ENCODE measurements at places on chromosomes 16 and 17.
A peak's percentile ranks its signal among the peaks of the same experiment; 100 is the strongest.

DNA sequence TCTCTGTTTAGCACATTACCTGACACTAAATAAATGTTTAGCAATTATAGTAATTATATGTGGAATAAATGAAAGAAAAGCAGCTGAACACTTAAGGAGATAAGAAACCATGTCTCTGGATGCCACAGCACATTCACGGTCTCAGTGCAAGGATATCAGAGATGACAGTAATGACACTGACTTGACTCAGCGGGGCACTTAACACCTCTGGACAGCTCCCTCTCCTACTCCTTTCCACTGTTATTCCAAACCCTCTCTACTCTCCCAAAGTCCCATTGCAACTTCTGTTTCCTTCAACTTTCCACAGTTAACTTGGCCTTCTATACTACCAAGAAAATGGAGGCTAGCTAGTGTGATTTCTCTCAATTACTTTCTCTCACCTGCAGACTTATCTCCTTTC, 93.0 kb upstream of the CORO6 start:
- no peaks in the 10 kb centered on the region for H3K36me3 ChIP-seq
- H3K27me3 ChIP-seq = no peaks in the 10 kb centered on the region
- no peak overlapping the region for H3K27ac ChIP-seq

DNA sequence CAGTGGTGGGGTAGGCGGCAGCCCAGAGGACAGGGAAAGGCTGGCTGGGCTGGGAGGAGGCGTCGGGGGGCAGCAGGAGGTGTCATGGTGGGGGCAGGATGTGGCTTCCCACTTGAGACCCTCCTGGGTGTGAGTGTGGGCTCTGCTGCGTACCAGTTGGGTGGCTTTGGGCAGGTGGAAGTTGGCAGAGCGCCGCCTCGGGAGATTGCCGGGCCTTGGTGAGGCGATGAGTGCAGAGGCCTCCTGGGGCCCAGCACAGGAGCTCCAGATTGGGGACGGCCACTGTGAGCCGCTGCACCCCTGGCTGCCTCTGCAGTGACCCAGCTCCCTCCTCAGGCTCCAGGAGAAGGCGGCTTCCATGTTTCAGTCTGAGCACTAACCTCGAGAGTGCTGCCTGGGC, 13.8 kb downstream of the GPT2 start:
- H3K36me3 ChIP-seq = peaks cover 5% of the 10 kb centered on the region
- H3K27me3 ChIP-seq = no peaks in the 10 kb centered on the region
- H3K4me1 ChIP-seq = no peaks in the 10 kb centered on the region
- H3K27ac ChIP-seq = no peak overlapping the region
- H3K4me3 ChIP-seq = no peak overlapping the region

- DNase-seq = no peak
- peaks cover 5% of the 10 kb centered on the region for H3K4me1 ChIP-seq
- H3K36me3 ChIP-seq = peaks cover 25% of the 10 kb centered on the region
- H3K27ac ChIP-seq = no peak overlapping the region
- H3K27me3 ChIP-seq = no peaks in the 10 kb centered on the region
- H3K4me3 ChIP-seq = no peak overlapping the region
Observed at GRCh38 chr16:50632927-50633800, 47.9 kb downstream of the SNX20 start.

DNA sequence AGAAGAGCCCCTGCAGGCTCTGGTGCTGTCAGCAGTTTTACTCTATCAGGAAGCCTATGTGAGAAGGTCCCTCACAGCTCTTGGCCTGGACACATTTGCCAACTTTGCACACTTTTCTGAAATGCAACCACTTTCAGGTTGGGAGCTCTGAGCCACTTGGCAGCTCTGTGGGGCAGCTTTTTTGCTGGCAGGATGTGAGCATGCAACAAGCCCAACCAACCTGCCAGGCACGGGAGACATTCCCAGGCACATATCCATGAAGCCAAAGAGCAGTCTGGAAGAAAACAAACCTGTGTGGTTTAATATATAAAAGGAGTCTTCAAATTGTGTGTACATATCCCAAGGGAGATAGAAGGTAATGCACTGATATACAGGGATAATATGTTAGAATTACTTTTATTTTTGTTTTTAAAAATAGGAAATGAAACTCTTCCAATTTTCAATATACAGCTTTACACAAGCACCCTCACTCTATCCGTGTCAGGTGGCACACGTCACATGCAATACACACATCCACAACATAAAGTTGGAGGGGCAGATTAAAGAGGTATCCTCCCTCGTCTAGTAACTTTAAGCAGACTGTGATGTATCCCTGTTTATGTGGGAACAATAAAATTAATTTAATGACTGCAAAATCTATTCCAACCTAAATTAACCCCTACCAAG, 57.4 kb upstream of the COX10 start:
- no peaks in the 10 kb centered on the region for H3K4me1 ChIP-seq
- no peak overlapping the region for H3K27ac ChIP-seq

- no peaks in the 10 kb centered on the region for H3K36me3 ChIP-seq
- H3K4me3 ChIP-seq = no peak overlapping the region
- H3K4me1 ChIP-seq = peaks cover 38% of the 10 kb centered on the region
- peak overlapping the region; percentile 86 for H3K27ac ChIP-seq
- H3K27me3 ChIP-seq = no peaks in the 10 kb centered on the region
Observed at GRCh38 chr16:56611281-56611833, 3.0 kb downstream of the MT2A start.

DNA sequence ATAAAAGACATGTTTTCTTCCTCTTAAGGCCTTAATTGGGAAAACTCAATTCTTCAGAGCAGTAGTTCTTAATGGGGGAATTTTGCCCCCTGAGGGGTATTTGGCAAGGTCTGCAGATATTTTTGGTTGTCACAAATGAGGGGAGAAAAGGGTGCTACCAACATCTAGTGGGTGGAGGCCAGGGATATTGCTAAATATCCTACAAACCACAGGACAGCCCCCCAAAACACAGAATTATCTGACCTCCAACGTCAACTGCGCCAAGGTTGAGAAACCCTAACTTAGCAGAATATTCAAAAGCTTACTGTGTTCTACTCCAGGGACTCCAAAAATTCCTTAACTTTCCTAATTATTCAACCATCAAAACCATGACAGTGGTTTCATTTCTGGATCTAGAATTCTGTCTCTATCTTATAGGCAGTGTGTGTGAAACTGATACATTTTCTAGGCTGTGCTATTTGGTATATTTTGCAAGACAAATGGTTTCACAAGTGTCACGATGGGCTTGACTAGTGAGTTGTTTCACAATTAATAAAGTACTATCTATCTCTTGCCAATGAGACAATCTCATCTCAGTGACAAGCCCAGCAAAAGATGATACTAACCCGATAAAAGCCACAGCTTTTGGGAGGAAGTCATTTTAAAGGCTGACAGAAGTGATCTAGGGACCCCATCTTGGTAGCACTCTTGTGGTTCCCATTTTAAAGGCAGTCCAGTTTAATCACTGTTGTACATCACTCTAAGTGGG, 14.7 kb downstream of the TXNDC11 start:
- DNase-seq = no peak
- H3K4me3 ChIP-seq = no peak overlapping the region
- H3K27me3 ChIP-seq = no peaks in the 10 kb centered on the region
- no peak overlapping the region for H3K27ac ChIP-seq
- H3K36me3 ChIP-seq = peaks cover 43% of the 10 kb centered on the region

DNA sequence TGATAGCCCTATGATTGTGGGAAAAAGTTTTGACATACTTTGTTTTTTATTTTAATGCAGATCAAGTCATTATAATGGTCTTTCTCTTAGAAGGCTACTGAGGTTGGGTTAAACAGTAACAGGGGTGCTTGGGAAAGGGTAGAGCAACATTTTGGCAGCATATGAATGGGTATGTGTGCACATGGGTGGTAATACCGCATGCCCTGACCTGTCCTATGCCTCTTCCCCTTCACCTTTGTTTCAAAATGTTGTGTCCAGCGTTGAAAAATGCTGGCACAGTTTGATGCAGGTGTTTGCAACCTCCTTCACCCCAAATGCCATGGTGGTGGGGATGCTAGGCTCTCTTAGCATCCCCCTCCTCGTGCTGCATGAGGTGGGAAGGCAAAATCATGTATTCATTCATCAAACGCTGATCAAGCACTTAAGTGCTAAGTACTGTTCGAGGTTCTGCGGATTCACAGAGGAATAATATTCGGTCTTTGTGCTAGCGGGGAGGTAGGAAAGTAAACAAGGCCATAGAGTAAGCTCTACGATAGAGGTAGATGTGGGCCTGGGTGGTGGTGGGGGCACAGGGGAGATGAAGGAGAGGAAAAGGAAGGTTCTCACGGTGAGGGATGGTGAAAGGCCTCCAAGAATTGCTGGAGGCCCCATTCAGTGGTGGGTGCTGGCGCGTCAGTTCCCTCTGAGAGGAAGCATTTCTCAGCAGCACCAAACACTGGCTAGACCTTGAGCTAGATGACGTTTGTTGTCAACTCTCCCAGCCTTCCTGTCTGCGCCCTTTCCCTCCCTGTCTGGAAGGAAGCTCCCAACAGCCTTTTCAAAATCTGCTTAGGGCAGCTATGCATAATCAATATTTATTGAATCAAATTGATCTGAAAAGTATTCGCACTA, 13.3 kb upstream of the MARCHF10 start:
- H3K27ac ChIP-seq = no peak overlapping the region
- no peaks in the 10 kb centered on the region for H3K27me3 ChIP-seq
- H3K36me3 ChIP-seq = no peaks in the 10 kb centered on the region
- peaks cover 16% of the 10 kb centered on the region for H3K4me1 ChIP-seq

GRCh38 chr17:60269417-60269816, 119.6 kb downstream of the CA4 start:
- DNase-seq = no peak
- H3K4me1 ChIP-seq = no peaks in the 10 kb centered on the region
- no peaks in the 10 kb centered on the region for H3K27me3 ChIP-seq
- H3K27ac ChIP-seq = no peak overlapping the region
- H3K4me3 ChIP-seq = no peak overlapping the region

- H3K4me1 ChIP-seq = no peaks in the 10 kb centered on the region
- H3K27ac ChIP-seq = peak overlapping the region; percentile 91
- no peaks in the 10 kb centered on the region for H3K36me3 ChIP-seq
- peak overlapping the region; percentile 85 for H3K4me3 ChIP-seq
- DNase-seq = no peak
Observed at GRCh38 chr17:42608305-42609181, 631 bp downstream of the RETREG3 start.

GRCh38 chr17:50200457-50201275, 765 bp downstream of the COL1A1 start:
- peaks cover 26% of the 10 kb centered on the region for H3K36me3 ChIP-seq
- H3K4me1 ChIP-seq = peaks cover 80% of the 10 kb centered on the region

DNA sequence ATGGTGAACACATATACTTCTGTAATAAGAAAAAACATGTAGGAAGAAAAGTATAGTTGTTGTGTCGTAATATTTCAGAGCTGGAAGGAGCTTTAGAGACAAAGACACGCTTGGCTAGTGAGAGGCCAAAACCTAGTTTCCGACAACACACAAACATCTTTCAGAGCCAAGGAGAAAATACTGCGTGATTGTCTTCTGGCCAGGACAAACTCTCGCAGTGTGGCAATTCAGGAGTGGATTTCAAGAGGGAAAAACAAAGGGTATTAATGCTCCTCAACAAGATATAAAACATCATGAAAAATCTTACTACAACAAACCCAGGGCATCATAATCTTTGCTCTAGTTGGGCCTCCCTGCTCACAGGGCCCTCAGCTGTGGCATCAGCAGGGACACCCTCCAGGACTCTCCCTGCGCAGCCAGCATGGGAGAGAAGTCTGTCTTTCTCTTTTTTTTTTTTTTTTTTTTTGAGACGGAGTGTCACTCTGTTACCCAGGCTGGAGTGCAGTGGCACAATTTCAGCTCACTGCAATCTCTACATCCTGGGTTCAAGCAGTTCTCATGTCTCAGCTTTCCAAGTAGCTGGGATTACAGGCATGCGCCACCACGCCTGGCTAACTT, 66.4 kb downstream of the CYB5B start:
- no peak overlapping the region for H3K4me3 ChIP-seq
- DNase-seq = peak; percentile 6
- no peaks in the 10 kb centered on the region for H3K36me3 ChIP-seq
- no peaks in the 10 kb centered on the region for H3K27me3 ChIP-seq
- H3K27ac ChIP-seq = no peak overlapping the region
- no peaks in the 10 kb centered on the region for H3K4me1 ChIP-seq

DNA sequence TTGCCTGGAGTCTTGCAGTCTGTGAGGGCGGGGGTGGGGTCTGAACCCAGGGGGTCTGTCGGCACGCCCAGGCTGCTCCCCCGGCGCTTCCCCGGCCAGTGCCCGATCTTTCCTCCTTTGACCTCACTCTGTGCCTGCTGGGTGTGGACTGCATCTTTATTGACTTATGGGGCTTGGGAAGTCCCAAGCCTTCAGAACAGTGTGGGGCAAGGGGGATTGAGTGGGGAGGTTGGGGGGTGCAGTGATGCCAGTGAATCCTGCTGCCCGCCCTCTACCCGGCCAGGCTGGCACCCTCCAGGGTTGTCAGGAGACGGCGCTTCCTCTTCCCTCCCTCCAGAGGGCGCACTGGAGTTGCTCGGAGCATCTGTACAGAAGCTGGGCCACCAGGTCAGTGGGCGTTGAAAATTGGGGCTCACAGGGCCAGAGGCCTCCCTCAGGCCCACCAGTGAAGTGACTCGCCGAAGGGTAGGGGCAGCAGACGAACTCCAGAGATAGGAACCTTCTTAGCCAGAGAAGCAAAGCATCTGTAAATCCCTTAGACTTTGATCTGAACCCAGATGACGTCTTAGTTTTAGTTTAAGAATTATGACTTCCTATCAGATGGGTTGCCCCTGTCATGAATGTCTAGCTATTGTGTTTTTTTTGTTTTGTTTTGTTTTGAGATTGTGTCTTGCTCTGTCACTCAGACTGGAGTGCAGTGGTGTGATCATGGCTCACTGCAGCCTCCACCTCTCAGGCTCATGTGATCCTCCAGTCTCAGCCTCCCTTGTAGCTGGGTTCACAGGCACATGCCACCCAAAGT, 184.8 kb upstream of the CIBAR2 start:
- H3K36me3 ChIP-seq = no peaks in the 10 kb centered on the region
- H3K4me3 ChIP-seq = no peak overlapping the region
- DNase-seq = no peak
- H3K27ac ChIP-seq = no peak overlapping the region
- H3K27me3 ChIP-seq = no peaks in the 10 kb centered on the region

DNA sequence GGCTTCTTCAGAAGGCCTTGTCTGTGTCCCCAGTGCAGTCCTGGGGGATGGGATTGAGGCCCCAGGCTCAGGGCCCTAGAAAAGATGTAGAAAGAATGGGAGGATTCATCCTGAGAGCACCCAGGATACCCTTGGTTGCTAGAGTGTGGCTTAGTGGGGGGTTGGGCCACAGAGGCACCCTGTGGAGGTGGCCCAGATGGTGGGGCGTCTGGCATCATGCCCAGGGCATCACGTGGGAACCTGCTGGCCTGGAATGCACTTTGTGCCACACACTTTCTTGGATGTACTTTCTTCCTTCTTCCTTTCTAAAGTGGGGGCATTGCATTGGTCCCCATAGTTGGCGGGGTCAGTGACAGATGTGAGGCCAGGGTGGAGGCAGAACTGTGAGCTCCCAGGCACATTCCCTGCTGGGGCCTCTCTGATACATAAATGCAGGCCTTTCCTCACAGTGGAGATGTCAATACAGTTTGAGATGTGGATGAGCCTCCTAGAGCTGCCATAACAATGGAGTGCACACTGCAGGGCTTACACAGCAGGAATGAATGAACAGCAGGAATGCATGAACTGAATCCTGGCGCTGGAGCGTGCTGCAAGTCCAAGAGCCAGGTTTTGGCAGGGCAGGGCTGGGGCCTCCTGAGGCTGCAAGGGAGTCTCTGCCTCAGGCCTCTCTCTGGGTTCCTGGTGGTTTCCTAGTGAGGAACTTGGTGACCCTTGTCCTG, 43.3 kb downstream of the MGAT5B start:
- no peak overlapping the region for H3K27ac ChIP-seq
- H3K4me3 ChIP-seq = no peak overlapping the region
- no peak for DNase-seq
